ENCODE measurements at places on chromosomes 16 and 17.

DNA sequence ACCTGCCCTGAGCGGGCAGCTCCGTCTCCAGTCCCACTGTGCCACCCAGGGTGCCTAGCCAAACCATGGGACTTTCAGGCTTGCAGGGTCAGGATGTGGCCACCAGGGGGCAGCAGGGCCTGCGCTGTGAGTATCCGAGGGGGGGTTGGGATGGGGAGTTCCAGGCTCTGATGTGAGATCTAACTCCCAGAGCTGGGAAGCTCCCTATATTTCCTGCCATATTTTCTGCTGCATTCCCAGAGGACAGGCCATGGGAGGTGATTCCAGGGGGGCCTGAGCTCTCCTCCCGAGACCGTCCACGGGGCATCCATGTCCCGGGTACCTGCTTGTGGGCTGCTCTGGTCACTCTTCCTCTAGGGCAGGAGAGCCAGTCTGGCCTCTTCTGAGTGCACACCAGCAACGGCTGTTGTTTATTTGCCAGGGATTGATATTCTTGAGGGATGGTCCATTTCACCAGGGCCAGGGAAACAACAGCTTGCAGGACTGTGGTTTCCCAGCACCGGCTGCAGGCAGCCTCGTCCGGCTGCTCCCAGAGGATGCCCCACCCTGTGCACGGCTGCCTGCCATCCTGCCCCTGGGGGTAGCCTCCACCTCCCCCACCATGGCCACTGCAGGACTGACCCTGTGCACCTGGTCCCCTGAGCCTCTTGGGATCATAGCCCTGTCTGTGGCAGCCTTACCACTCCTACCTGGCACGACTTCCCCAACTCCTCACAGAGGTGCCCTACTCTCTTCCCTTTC, 1.2 kb downstream of the GPR142 start:
- no peaks in the 10 kb centered on the region for H3K36me3 ChIP-seq
- peaks cover 20% of the 10 kb centered on the region for H3K4me1 ChIP-seq
- peak; percentile 39 for DNase-seq
- H3K27me3 ChIP-seq, result no peaks in the 10 kb centered on the region
- no peak overlapping the region for H3K4me3 ChIP-seq
- H3K27ac ChIP-seq, result no peak overlapping the region

- no peak for DNase-seq
- no peaks in the 10 kb centered on the region for H3K36me3 ChIP-seq
- H3K4me3 ChIP-seq, result no peak overlapping the region
- H3K4me1 ChIP-seq, result peaks cover 9% of the 10 kb centered on the region
- no peaks in the 10 kb centered on the region for H3K27me3 ChIP-seq
Observed at GRCh38 chr17:14320734-14321475, 20.0 kb downstream of the HS3ST3B1 start.

DNA sequence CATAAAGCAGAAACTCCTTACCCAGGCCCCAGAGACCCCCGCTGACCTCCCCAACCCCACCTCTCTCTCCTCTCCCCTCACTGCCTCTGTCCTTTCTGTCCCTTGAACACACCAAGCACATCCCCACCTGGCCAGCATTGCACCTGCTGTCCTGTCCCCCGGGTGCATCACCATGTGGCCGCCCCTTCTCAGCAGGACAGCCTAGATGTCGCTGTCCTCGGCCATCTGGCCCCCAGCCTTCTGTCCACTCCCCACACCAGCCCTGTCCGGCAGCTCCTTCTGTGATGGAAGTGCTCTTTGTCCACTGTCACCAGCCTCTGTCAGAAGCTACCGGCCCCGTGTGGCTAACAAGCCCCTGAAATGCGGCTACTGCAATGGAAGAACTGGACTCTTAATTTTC, 12.3 kb upstream of the MPRIP start:
- H3K36me3 ChIP-seq, result no peaks in the 10 kb centered on the region
- no peak overlapping the region for H3K4me3 ChIP-seq
- no peak for DNase-seq
- H3K27ac ChIP-seq, result no peak overlapping the region
- H3K4me1 ChIP-seq, result peaks cover 53% of the 10 kb centered on the region

- H3K4me1 ChIP-seq, result peaks cover 23% of the 10 kb centered on the region
- H3K4me3 ChIP-seq, result no peak overlapping the region
- H3K27ac ChIP-seq, result no peak overlapping the region
- H3K36me3 ChIP-seq, result no peaks in the 10 kb centered on the region
- no peak for DNase-seq
- H3K27me3 ChIP-seq, result peaks cover 14% of the 10 kb centered on the region
Observed at GRCh38 chr17:8020776-8021564, 17.9 kb upstream of the ALOX15B start.

GRCh38 chr17:18353541-18353940, 9.8 kb downstream of the SHMT1 start:
- no peaks in the 10 kb centered on the region for H3K4me1 ChIP-seq
- no peak for DNase-seq
- H3K4me3 ChIP-seq, result no peak overlapping the region
- peaks cover 51% of the 10 kb centered on the region for H3K36me3 ChIP-seq

DNA sequence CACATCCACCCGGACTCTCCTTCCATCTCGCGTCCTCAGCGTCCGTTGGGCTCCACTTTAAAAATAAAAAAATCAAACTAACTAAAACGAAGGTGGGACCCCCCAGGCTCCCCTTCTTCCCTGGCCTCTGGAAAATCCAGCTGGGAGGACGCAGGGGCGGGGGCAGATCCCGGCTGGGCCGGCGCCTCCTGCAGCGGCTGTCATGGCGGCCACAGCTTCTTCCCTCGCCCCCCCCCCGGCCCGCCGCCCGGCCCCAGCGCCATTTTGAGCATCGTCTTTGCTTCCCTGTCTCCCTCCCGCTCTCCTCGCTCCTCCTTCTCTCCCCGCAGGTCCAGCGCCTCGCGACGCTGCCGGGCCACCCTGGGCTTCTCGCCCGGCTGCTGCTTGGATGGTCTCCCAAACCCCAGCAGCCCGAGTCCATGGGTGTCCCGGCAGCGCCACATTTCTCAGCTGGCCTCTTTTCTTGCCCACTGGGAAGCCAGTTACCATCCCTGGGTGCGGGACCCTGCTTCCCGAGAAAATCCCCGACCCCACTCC, 3.3 kb downstream of the HOXB2 start:
- peak overlapping the region; percentile 86 for H3K4me3 ChIP-seq
- no peak for DNase-seq
- H3K27me3 ChIP-seq, result no peaks in the 10 kb centered on the region
- peaks cover 27% of the 10 kb centered on the region for H3K4me1 ChIP-seq
- peak overlapping the region; percentile 99 for H3K27ac ChIP-seq
- peaks cover 14% of the 10 kb centered on the region for H3K36me3 ChIP-seq

DNA sequence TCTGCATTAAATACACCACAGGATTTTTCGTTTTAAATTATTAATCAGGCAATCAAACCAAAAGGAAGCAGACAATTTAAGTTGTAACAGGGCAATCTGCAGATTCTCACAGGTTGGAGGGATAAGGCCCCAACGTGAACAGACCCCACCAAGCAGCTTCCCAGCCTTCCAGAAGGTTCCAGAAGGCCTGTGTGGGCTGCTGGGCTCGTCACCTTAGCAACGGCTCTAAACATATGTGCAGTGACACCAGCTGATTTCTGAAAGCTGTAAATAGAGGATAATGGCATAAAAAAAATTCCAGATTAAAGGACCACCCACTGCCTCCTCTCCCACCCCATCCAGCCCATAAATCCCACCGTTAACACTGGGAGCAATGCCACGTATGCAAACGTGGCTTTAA, 123.8 kb downstream of the ZNF778 start:
- H3K4me3 ChIP-seq, result no peak overlapping the region
- no peaks in the 10 kb centered on the region for H3K27me3 ChIP-seq
- no peak overlapping the region for H3K27ac ChIP-seq
- H3K36me3 ChIP-seq, result peaks cover 2% of the 10 kb centered on the region

GRCh38 chr17:45997624-45998023, 1.4 kb upstream of the STH start:
- peaks cover 27% of the 10 kb centered on the region for H3K4me1 ChIP-seq
- no peak overlapping the region for H3K4me3 ChIP-seq
- H3K36me3 ChIP-seq, result peaks cover 75% of the 10 kb centered on the region
- H3K27me3 ChIP-seq, result no peaks in the 10 kb centered on the region

- no peak overlapping the region for H3K27ac ChIP-seq
- H3K27me3 ChIP-seq, result no peaks in the 10 kb centered on the region
- no peak for DNase-seq
Observed at GRCh38 chr16:6095414-6095813, 997.8 kb upstream of the EEF2KMT start.

- DNase-seq, result no peak
- H3K27me3 ChIP-seq, result peaks cover 3% of the 10 kb centered on the region
- H3K36me3 ChIP-seq, result no peaks in the 10 kb centered on the region
- peaks cover 19% of the 10 kb centered on the region for H3K4me1 ChIP-seq
Observed at GRCh38 chr16:86986136-86986535, 331.1 kb downstream of the C16orf95 start.

DNA sequence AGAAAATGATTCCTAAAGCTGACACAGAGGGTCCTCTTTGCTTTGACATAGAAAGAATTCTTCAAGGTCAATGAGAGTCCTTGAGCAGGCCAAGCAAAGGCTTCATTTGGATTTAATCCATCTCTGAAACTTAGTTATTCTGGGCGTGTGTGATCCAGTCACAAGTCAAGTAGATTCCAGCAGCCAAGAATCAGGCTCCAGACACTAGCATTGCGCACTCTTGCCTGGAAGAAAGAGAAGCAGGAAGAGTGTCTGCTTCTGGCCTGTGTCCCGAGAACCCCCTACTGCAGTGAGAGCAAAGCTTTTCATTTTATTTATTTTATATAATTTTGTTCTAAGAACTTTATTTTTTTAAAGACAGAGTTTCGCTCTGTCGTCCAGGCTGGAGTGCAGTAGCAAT, 88.2 kb upstream of the CACNG5 start:
- H3K4me1 ChIP-seq, result peaks cover 39% of the 10 kb centered on the region
- H3K4me3 ChIP-seq, result no peak overlapping the region
- H3K36me3 ChIP-seq, result peaks cover 16% of the 10 kb centered on the region
- no peak overlapping the region for H3K27ac ChIP-seq
- DNase-seq, result no peak
- H3K27me3 ChIP-seq, result no peaks in the 10 kb centered on the region

- H3K27me3 ChIP-seq, result no peaks in the 10 kb centered on the region
- H3K36me3 ChIP-seq, result peaks cover 10% of the 10 kb centered on the region
- no peak overlapping the region for H3K4me3 ChIP-seq
- no peak for DNase-seq
Observed at GRCh38 chr17:4219241-4219640, 44.5 kb downstream of the ANKFY1 start.

DNA sequence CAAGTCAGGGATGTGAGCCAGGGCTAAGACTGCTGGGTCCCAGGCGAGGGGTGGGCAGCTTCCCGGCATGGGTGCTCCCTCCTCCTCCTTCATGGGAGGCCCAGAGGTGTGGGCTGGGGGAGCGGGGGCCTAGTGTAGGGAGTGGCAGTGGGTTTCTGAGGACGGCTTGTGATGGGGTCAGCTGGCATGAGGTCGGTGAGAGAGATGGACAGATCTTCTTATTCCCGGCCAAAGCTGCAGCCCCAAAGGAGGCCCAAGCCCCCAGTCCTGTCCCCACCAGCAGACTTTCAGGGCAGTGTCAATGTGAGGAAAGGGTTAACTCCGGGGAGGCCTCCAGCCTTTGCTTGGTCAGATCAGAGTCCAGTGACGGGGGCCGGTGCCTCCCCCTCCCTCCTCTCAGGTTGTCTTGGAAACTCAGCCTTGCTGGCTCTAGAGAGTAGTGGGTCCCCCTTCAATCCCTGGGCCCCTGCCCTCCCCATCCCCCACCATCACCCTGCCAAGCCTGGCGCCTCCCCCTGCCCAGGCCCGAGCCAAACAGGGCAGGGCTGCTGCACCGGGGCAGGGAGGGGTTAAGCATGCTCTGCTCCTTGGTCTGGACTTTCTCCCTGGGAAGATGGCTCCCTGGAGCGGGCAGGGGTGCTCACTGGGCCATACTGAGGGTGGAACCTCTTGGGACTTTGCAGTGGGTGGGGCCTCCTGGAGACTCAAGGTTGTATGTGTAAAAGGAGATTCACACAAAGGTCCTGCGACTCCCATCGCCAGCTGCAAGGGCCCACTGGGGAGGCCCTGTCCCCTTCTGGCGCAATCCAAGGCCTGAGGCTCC, 12.4 kb downstream of the NAT9 start:
- peaks cover 34% of the 10 kb centered on the region for H3K36me3 ChIP-seq
- H3K4me3 ChIP-seq, result peak overlapping the region; percentile 21
- peaks cover 93% of the 10 kb centered on the region for H3K4me1 ChIP-seq
- H3K27me3 ChIP-seq, result no peaks in the 10 kb centered on the region

DNA sequence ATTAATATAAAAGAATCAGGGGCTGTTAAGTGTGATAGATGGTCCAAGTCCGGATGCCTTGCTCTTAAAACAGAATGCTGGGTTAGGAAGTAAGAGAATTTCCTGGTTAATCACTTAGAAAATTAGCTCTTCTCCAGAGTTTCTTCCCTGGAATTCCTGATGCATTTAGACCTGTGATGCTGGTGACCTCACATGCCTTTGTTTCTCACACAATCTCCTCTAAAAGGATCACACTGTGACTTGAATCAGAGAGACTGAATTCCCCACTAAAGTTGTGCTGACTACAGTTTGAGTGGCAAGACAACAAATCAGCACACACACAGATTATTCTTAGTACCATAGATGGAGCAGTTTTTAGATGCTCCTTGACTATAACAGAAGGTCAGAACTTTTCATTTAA, 4.4 kb upstream of the RNF43 start:
- no peak for DNase-seq
- H3K27me3 ChIP-seq, result no peaks in the 10 kb centered on the region
- no peaks in the 10 kb centered on the region for H3K4me1 ChIP-seq
- H3K27ac ChIP-seq, result no peak overlapping the region
- no peak overlapping the region for H3K4me3 ChIP-seq

DNA sequence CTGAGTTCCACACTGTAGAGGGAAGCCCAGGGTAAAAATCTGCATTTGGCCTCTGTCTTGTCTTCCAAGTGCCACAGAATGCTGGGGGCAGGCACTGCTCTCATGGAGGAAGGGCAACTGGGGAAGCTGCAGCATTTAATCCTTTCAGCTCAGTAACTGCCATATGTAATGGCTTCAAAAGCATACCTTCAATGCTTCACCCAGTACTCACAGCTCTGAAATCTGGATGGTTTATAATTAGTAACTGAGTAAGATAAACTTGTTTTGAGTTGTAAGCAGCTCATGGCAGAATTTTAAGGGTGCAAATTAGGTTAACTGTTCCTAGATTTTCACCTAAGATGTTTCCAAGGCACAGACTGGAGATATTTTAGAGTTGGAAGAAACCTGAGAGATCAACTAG, 24.5 kb downstream of the PMP22 start:
- H3K4me1 ChIP-seq, result peaks cover 5% of the 10 kb centered on the region
- no peak for DNase-seq
- no peaks in the 10 kb centered on the region for H3K27me3 ChIP-seq
- no peak overlapping the region for H3K4me3 ChIP-seq

DNA sequence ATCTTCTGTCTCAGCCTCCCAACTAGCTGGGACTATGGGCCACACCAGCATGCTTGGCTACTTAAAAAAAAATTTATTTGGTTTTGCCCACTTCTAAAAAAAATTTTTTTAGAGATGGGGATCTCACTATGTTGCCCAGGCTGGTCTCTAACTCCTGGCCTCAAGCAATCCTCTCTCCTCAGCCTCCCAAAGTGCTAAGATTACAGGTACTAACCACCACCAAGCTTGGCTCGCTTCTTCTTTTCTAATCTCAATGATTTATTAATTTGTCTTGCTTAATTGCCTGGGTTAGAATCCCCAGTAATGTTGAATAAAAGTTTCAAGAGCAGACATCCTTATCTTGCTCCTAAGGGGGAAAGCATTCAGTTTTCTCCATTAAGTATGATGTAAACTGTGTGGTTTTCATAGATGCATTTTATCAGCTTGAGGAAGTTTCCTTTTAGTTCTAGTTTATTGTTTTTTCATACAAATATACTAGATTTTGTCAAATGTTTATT, 65.8 kb upstream of the NACA2 start:
- H3K36me3 ChIP-seq, result no peaks in the 10 kb centered on the region
- no peaks in the 10 kb centered on the region for H3K27me3 ChIP-seq
- no peak for DNase-seq
- no peak overlapping the region for H3K4me3 ChIP-seq
- no peaks in the 10 kb centered on the region for H3K4me1 ChIP-seq
